ENCODE measurements at places on chromosomes 13 and 19.

DNA sequence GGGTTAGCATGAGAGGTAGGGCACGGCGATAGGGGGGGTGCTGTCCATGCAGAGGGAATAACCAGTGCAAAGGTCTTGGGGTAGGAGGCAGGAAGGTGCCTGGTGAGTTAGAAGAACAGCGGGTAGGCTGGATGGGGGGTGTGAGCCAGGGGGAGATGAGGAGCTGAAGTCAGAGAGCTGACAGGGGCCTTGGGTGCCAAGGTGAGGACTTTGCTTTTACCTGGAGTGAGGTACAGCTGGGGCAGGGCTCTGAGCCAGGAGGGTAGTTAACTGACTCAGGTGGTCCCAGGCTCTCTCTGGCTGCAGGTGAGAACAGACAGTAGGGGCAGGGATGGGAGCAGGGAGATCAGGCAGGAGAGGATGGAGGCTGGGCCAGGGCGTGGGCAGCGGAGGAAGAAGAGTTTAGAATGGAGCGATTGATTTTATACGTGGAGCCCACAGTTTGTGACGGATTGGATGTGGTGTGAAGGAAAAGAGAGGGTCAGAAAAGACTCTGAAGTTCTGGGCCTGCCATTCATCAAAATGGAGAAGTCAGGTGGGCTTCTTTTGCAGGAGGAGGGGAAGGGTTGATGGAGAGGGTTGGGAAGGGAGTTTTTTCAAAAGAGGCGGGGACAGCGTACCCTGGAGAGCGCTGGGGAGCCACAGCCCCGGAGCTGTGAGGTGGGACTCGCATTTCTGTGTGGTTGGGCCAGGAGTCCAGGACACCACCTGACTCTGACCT is 1.2 kb upstream of the GRAMD1A start:
- no peak for DNase-seq

- no peak for DNase-seq
Observed at GRCh38 chr19:9818175-9818733, 625 bp downstream of the FBXL12 start.

GRCh38 chr13:109344552-109345157 is 441.7 kb downstream of the IRS2 start:
- DNase-seq = no peak

GRCh38 chr19:681029-682019 is 5.1 kb downstream of the FSTL3 start:
- DNase-seq = peak; percentile 88

GRCh38 chr19:53177986-53178385 is 15.2 kb downstream of the ZNF665 start:
- no peak for DNase-seq

GRCh38 chr13:38180126-38180525 is 169.5 kb upstream of the UFM1 start:
- no peak for DNase-seq

- DNase-seq = no peak
Observed at GRCh38 chr13:81379183-81379582, 1038.3 kb upstream of the SPRY2 start.

- DNase-seq = no peak
Observed at GRCh38 chr19:1811942-1812425, at the start of gene ATP8B3. Gene ATP8B3, minus strand, starts transcription at chr19:1812276. Its CDS starts 540 bp downstream, at chr19:1811736.

- DNase-seq = no peak
Observed at GRCh38 chr19:17311455-17312188, 2.3 kb downstream of the DDA1 start.

- DNase-seq = no peak
Observed at GRCh38 chr13:98313023-98313921, 136.2 kb upstream of the RNF113B start.

GRCh38 chr19:18940769-18941627 is at the start of gene HOMER3:
Gene HOMER3, minus strand, starts transcription at chr19:18941217. Its CDS starts 2,235 bp downstream, at chr19:18938982.
- peak; percentile 86 for DNase-seq

- no peak for DNase-seq
Observed at GRCh38 chr13:94331281-94331680, 148.2 kb downstream of the DCT start.

DNA sequence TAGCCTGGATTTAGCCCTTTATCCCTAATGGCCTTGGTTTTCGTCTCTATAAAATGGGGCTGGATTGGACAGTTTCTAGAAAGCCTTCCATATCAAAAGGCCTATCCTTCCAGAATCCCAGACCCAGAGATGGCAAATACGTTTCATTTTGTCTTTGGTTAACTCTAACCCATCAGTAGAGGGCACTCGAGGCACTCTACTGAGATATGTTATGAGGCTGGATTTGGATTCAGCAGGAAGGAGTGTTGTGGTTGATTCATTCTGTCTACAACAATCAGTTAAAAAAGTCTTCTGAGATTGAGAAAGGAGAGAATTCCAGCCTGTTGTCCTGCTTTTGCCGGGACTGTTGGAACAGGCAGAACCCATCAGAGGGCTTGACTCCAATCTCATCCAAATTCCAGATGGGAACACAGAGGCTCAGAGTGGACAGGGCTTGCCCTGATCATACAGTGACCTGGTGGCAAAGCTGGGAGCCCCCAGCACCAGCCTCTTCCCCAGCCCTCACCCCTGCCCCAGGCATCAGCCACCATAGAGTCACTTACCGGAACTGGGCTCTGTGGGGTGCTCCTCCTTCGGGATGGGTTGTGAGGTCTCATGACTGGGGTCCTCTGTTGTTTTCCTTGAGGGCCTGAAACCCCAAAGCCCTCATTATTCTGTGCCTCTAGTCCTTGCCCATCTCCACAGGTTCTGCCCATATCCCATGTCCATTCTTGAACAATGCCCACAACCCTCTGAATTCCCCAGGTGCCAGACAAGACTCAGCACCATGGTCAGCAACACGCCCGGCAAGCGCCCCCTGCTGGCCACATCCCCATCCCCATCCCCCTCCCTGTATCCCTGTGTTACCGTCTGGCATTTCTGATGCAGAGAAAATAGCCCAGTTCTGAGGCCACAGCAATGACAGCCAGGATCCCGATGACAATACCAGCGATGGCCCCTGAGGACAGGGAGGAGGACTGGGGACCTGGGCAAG is 12.3 kb upstream of the ZNF180 start:
- DNase-seq = no peak

DNA sequence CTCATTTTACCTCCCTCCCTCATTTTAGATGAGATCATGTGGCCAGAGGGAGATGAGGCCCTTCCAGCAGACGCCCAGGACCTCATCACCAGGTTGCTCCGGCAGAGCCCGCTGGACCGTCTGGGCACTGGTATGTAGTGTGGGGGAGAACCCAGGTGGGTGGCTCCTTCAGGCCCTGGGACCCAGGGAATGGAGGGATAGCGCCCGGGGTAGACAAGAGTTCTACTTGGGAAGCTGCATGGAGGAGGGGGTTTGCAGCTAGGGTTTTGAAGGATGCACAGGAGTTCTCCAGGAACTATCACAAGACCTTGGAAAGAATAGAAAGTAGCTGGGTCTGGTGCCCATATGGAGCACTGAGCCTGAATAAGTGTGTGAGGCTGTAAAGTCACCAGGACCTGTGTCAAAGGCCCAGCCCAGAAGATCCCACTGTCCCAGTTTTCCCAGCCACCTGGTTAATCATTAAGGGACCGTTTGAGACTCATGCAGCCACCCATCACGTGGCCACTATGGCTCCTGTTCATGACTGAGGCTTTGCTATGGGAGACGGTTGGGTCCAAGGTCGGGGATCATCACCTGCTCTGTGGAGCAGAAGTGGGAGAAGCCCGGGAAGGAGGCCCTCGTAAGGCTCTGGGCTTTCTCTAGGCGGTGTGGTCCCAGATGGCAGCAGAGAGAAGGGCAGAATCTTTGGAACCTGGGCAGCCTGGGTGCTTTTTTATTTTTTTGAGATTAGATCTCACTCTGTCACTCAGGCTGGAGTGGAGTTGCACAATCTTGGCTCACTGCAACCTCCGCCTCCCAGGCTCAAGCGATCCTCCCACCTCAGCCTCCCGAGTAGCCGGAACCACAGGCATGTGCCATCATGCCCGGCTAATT is 17.0 kb upstream of the PIK3R2 start:
- DNase-seq = no peak

GRCh38 chr19:32240316-32240715 is 105.1 kb upstream of the ZNF507 start:
- DNase-seq = no peak

- DNase-seq = peak; percentile 26
Observed at GRCh38 chr13:40671956-40672764, 5.7 kb upstream of the FOXO1 start.

- DNase-seq = no peak
Observed at GRCh38 chr19:10747271-10747670, 29.4 kb downstream of the DNM2 start.

DNA sequence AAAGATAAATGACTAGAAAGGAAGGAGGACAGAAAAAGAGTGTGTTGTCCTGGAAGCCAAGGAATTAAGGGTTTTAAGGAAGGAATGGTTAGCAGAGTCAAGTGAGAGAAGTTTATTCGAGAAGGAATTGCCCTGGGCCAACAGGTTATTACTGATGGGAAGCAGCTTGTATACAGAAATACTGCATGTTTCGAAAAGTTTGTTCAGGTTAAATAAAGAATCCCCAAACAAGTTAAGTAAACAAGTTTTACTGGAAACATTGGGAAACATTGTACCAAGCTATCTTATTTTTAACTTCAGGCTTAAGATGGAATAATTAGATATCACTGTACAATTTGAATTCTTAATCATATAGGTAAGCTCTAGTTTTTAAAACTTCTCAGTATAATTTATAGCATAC is 28.2 kb upstream of the FBXL3 start:
- DNase-seq = no peak

DNA sequence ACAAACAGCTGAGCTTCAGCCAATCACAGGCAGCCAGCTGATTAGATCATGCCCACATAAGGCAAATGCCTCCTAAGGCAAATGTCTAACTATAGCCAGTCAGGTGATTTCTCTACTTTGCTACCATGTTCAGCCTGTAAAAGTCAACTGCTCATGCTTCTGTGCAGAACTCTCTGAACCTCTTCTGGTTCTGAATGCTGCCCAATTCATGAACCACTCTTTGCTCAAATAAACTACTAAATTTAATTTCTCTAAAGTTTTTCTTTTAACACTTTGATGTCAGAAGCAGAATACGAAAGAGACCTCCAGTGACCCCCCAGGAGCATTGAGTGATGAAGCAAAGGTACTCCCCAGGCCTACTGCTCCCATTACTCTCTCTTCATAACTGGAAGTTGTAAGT is 240.7 kb upstream of the IPO5 start:
- DNase-seq = no peak

DNA sequence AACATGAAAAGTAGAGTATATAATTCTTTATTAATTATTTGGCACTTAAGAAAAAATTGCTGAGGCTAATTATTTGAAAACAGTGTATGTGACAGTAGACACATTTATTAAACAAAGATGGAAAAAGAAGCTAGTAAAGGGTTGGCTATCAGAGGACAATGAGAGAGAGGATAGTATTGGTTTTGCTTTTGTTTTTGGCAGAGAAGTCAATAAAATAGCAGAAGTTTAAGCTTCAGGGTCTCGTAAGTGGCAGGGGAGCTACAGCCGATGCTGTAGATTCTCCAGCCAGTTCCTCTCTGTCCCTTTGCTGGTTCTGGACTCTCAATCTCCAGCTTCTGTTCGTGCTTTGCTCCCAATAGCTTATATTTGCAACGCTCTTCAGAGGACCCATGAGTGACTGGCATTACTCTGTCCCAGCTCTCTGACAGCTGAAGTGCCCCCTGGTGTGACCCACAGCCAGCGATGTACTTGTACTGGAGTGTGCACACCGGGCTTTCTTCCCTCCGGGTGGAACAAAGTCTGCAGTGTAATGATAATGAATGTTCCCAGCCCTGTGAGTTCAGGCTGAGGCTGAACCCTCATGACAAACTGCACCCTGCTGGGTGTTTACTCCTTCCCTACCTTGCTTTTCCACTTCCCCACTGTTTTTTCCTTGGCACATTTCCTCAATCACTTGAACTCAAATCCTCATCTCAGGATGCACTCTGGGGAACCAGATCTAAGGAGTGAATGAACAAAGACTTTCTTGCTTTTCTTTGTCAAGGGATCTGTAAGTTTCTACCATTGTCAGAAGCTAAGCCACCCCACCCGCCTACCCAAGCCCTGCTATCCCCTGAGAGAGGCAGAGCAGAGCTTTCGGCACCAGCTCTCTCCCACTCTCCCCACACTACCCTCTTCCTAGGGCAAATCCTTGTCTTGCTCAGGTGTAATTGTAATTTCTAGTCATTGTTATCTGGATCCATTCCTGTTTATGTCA is 254.8 kb downstream of the LHFPL6 start:
- DNase-seq = no peak

DNA sequence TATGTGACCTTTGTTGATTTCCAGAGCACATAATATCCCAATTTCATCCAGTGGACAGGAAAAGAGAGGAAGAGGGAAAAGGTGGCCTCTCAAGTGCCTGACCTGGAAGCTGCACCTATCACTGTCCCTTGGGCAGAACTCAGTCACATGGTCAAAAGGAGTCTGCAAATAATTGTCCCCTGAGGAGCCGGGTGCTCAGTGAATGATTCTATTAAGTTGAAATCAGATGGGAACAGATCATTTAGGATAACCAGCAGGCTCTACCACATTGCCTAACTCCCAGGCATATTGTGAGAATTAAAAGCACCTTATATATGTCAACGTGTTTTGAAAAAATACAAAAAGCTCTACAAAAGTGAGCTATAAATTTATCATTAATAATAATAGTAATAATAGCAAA is 6.8 kb downstream of the KL start:
- DNase-seq = no peak

GRCh38 chr13:51832471-51833152 is 12.4 kb downstream of the TMEM272 start:
- DNase-seq = peak; percentile 73

DNA sequence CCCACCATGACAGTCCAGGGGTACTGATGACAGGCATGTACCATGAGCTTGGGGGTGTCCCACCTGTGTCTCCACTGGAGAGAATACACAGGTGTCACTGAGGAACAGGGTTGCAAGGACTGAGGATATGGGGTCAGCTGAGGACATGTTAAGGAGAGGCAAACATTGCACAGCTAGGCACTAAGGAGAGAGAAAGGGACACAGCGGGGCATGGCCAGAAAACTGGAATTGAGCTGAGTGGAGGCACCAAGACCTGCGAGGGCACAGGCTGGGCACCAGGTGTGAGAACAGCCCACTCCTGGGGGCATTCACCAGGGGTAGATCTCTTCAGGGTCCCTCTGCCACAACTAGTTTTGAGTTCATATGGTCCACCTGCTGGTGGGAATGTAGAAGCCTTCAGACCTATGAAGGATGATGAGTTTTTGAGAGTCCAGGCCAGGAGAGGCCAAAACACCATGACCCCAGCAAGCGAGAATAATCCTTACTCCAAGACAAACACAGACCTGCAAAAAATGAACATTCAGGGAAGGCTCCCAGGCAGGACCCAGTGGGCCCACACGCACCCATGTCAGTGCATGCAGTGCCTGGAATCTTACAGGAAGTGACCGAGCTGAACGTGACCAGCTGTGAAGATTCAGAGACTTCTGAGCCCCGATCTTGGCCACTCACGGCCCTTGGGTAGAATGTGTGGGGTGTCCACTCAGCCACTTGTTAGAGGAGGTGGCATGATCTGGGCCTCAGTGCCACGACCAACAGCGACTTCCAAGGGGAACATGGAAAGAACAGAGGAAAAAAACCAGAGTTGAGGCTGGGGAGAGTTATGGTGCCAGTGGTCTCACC is 1.4 kb upstream of the ZNF584 start:
- no peak for DNase-seq

- DNase-seq = no peak
Observed at GRCh38 chr19:35872180-35872579, 3.8 kb downstream of the APLP1 start.

- no peak for DNase-seq
Observed at GRCh38 chr13:37074703-37075102, 15.2 kb upstream of the SUPT20H start.

GRCh38 chr19:10254244-10254643 is 2.2 kb downstream of the MRPL4 start:
- DNase-seq = no peak

GRCh38 chr13:48412881-48413351 is at the start of gene LPAR6:
Gene LPAR6, minus strand, starts transcription at chr13:48413113. Its CDS starts 690 bp downstream, at chr13:48412423.
- peak; percentile 11 for DNase-seq
